ENCODE measurements at places on chromosomes 1 and 21. TPM values are rescaled to one million over a fixed set of nuclear protein-coding genes. Genes with fewer than 3 reads are reported as not detected.

Gene RGS8
- total RNA-seq = 20.5 TPM

DNA sequence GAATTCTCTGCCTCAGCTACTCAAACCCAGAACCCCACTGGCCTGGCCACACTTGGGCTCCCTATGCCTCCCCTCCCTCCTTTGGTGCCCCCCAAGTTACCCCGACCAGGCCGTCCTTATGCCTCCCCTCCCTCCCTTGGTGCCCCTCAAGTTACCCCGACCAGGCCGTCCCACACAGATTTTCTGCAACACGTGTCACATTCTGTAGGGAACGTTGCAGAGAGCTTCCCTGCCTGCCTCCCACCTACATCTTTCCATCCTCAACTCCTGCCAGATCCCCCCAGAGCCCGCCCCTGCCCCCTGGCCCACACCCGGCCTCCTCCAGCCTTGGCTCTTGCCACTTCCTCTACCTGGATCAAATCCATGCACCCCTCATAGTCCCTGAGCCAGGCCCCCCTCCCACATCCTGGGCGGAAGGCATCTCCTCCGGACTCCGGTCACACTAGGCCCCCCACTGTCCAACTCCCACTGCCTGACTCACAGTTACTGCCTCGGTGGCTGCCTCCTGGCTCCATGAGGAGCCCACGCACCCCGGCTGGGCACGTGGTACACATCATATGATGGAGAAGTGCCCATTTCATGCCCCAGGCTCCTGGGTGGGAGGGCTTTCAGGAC is 41.2 kb downstream of the KCNAB2 start:
- no peaks in the 10 kb centered on the region for H3K27me3 ChIP-seq
- H3K27ac ChIP-seq = no peak overlapping the region
- no peaks in the 10 kb centered on the region for H3K36me3 ChIP-seq
- H3K4me3 ChIP-seq = no peak overlapping the region
- no peak for DNase-seq
- H3K4me1 ChIP-seq = no peaks in the 10 kb centered on the region

- no peaks in the 10 kb centered on the region for H3K36me3 ChIP-seq
- DNase-seq = no peak
- H3K4me3 ChIP-seq = no peak overlapping the region
- no peaks in the 10 kb centered on the region for H3K4me1 ChIP-seq
- no peak overlapping the region for H3K27ac ChIP-seq
These were observed 167.9 kb upstream of the ZC3H12A start for GRCh38 chr1:37306461-37306860.

Gene OLIG2
- total RNA-seq = not detected

- DNase-seq = peak; percentile 80
- H3K4me3 ChIP-seq = no peak overlapping the region
- H3K36me3 ChIP-seq = no peaks in the 10 kb centered on the region
These were observed 11.0 kb downstream of the BRINP2 start for GRCh38 chr1:177181631-177182291.

Measured in Karpas-422 (cell line).